Memory B cell (primary cell): ENCODE measurements at places on chromosomes 6 and 20.

- peaks cover 34% of the 10 kb centered on the region for H3K27me3 ChIP-seq
- H3K4me3 ChIP-seq, result no peak within 1 kb of the TSS
Measured at GRCh38 chr20:1993986-1994385, at the start of gene PDYN. TSS of gene PDYN (minus strand) at chr20:1994058. CDS start at chr20:1983084, 10,974 bp downstream.

- H3K27me3 ChIP-seq, result peaks cover 5% of the 10 kb centered on the region
- H3K27ac ChIP-seq, result no peak overlapping the region
- H3K4me3 ChIP-seq, result no peak overlapping the region
Measured at GRCh38 chr6:34914358-34914757, 25.3 kb downstream of the ANKS1A start.

DNA sequence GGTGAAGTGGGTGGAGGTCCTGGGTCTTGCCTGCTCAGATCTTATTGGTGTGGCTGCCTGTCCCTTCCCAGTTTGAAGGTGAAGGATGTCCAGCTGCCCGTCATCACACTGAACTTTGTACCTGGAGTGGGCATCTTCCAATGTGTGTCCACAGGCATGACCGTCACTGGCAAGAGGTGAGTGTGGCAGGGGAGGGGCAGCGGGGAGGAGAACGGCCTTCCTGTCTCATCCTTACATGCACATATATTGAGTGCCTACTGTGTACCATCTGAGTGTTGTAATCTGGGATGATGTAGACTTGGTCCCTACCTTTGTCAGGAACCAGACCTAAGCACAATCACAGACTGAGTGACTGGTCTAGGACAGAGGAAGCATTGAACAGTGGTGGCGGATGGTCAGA is 2.7 kb downstream of the BPIFB6 start:
- H3K4me1 ChIP-seq, result no peaks in the 10 kb centered on the region
- DNase-seq, result no peak
- H3K27ac ChIP-seq, result no peak overlapping the region
- no peaks in the 10 kb centered on the region for H3K36me3 ChIP-seq

DNA sequence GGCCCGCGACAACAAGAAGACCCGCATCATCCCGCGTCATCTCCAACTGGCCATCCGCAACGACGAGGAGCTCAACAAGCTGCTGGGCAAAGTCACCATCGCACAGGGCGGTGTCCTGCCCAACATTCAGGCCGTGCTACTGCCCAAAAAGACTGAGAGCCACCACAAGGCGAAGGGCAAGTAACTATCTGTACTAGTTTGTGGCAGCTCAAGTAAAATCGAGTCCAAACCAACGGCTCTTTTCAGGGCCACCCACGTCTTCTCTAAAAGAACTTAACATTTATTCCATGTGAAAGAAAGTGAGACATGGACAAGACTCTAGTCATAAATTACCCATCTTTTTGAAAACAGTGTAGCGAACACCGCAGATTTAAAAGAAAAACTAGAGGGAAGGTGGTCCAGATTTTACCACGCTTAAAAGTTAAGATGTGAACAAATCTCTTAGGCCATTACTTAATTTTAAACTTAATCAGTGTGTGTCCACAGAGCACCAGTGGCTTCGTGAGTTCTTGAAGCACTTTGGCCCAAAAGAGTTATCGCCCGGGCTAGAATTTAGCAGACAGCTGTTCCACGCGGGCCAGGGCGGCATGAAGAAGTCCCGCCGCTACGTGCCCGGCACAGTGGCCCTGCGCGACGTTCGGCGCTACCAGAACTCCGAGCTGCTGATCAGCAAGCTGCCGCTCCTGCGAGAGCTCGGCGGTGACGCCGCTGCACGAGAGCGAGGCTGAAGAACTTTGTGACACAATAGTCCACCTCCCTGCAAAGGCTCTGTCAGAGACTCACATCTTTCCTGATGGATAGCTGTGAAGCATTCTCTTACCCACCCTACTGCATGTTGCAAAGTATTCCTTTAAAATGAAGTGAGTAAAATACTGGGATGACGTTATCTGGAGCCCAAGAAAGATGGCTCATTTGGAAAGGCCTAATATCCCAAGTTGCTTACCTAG is 113.9 kb upstream of the PRSS16 start:
- no peaks in the 10 kb centered on the region for H3K27me3 ChIP-seq
- H3K4me3 ChIP-seq, result no peak overlapping the region
- H3K4me1 ChIP-seq, result peaks cover 9% of the 10 kb centered on the region
- H3K27ac ChIP-seq, result no peak overlapping the region
- H3K36me3 ChIP-seq, result no peaks in the 10 kb centered on the region
- DNase-seq, result peak; percentile 66

GRCh38 chr20:57557926-57558613 is 2.8 kb upstream of the PCK1 start:
- peaks cover 3% of the 10 kb centered on the region for H3K4me1 ChIP-seq
- no peaks in the 10 kb centered on the region for H3K36me3 ChIP-seq
- H3K4me3 ChIP-seq, result no peak overlapping the region
- no peak for DNase-seq

DNA sequence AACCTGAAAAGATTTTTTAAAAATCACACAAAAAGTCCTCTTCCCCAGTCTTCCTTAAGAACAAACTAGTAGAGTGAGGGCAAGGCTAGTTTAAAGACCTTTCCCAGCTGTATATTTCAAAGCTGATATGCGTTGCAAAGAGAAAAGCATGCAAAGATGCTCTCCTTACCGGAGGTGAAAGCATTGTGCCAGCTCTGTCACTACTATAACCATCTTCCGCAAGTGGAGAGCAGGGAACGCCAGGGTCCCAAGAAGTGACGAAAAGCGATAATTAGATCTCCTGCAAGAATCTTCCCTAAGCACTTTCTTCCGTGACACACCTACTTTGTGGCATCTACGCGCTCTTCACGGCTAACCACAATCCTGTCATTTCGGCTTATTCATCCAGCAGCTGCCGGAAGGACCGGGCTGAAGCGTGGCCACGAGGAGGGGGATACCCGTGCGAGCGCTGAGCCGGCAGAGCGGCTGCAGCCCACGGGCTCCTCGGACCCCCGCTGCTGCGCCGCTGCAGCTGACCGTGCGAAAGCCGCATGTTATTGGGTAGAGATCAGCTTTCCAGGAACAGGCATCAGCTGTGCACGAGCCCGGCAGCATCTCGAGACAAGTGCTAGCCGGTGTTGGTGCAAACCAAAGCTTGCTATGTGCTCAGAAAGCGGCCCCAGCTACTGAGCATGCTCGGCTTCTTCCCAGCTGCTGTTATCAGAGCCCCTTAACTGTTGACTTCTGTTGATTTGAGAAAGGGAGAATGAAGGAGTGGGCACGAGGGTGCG is 57.2 kb upstream of the ARHGAP18 start:
- H3K4me3 ChIP-seq, result peak overlapping the region; percentile 84
- no peak for DNase-seq
- H3K27ac ChIP-seq, result no peak overlapping the region
- peaks cover 6% of the 10 kb centered on the region for H3K4me1 ChIP-seq

- no peak for DNase-seq
- H3K36me3 ChIP-seq, result peaks cover 18% of the 10 kb centered on the region
- peaks cover 15% of the 10 kb centered on the region for H3K4me1 ChIP-seq
- H3K27ac ChIP-seq, result no peak overlapping the region
- H3K4me3 ChIP-seq, result no peak overlapping the region
Measured at GRCh38 chr6:161038229-161039031, 46.9 kb downstream of the MAP3K4 start.

DNA sequence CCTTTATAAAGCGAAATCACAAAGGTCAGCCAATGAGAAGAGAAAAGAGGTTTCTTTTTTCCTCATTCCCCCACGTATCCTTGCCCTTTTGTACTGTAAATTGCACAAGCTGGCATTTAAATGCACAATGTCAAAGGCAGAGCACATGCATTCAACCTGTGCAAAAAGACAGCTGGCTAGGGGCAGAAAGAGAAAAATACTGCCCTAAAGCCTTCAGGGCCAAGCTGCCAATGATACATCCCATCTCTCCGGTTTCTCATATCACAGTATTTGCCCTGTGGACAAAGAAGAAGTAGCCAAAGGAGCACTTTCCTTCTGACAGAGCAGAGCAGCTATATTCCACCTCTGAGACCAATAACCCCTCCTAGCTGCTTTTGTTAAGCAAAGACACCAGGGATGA is 219.2 kb downstream of the TRDN start:
- H3K4me1 ChIP-seq, result no peaks in the 10 kb centered on the region
- H3K27me3 ChIP-seq, result no peaks in the 10 kb centered on the region
- H3K36me3 ChIP-seq, result no peaks in the 10 kb centered on the region
- DNase-seq, result no peak
- H3K4me3 ChIP-seq, result no peak overlapping the region

DNA sequence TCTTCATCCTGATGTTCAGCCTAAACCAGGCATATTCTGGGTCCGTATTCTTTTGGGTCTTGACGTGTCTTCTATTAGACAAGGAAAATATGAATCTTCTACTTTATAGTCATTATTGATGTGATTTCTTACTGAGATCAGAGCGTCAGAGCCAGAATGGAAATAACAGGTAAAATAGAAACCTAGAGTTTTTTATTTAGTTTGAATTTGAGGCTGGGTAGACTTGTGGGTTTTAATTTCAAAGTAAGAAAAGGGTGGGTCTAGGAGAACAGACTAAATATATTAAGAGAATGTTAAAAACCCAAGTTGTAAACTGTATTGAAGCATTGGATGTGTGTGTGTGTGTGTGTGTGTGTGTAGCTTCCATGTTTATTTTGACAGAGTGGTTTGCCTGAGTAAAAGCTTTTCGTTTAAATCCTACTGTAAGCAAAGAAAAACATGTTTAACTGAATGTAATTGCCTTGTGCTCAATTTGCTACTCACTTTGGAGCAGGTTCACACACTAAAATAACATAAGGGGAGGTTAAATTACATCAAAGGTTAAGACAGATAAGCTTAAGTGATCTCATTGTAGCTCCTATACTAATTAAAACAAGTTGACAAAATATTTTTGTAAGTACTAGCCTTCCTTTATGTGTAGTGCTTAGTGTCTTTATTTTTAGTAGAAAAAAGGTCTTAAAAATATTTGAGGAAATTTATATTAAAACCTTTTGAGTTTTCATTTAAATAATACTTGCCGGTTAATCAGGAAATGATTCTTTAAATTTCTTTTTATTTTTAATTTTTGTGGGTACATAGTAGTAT is 17.4 kb downstream of the HECA start:
- H3K27me3 ChIP-seq, result no peaks in the 10 kb centered on the region
- peaks cover 57% of the 10 kb centered on the region for H3K4me1 ChIP-seq
- peaks cover 4% of the 10 kb centered on the region for H3K36me3 ChIP-seq
- peak overlapping the region; percentile 73 for H3K27ac ChIP-seq
- no peak for DNase-seq

DNA sequence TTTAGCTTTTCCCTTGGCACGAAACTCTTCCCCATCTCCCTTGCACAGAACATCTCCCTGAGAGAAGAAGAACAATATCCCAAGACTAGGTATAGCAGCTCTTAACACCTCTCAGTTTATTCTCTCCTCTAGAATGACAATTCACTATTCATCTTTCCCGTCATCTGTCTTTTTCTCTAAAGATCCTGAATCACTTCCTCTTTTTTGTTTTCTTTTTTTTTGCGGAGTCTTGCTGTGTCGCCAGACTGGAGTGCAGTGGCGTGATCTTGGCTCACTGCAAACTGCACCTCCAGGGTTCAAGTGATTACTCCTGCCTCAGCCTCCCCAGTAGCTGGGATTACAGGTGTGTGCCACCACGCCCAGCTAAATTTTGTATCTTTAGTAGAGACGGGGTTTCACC is 574.4 kb upstream of the MAP3K7 start:
- no peak overlapping the region for H3K27ac ChIP-seq
- H3K27me3 ChIP-seq, result no peaks in the 10 kb centered on the region
- H3K36me3 ChIP-seq, result no peaks in the 10 kb centered on the region

GRCh38 chr6:84019141-84019841 is 14.3 kb upstream of the MRAP2 start:
- H3K36me3 ChIP-seq, result no peaks in the 10 kb centered on the region
- no peak for DNase-seq
- H3K4me1 ChIP-seq, result no peaks in the 10 kb centered on the region
- no peak overlapping the region for H3K4me3 ChIP-seq
- no peak overlapping the region for H3K27ac ChIP-seq

DNA sequence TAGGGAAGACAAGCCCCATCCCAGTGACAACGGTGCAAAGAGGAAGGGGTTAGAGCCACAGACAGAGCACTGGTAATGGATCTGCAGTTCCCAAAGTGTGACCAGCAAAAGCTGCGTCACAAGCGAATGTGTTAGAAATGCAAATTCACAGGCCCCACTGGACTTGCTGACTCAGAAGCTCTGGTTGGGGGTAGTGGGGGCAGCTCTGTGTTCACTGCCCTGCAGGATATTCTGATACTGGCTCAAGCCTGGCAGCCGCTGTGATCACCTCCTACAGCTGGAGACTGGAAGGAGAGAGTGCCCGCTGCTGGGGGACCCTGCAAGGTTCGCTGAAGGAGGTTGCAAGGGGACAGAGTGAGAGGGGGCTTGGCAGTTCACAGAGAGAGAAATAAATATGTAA is 179.7 kb upstream of the CDH4 start:
- no peak for DNase-seq
- no peaks in the 10 kb centered on the region for H3K4me1 ChIP-seq
- H3K36me3 ChIP-seq, result no peaks in the 10 kb centered on the region
- H3K27ac ChIP-seq, result no peak overlapping the region
- no peak overlapping the region for H3K4me3 ChIP-seq

- H3K4me1 ChIP-seq, result peaks cover 16% of the 10 kb centered on the region
- no peaks in the 10 kb centered on the region for H3K27me3 ChIP-seq
- peak; percentile 69 for DNase-seq
- no peaks in the 10 kb centered on the region for H3K36me3 ChIP-seq
Measured at GRCh38 chr6:89375427-89376267, 23.1 kb upstream of the UBE2J1 start.

- no peaks in the 10 kb centered on the region for H3K36me3 ChIP-seq
- H3K4me1 ChIP-seq, result no peaks in the 10 kb centered on the region
- no peak overlapping the region for H3K27ac ChIP-seq
- H3K4me3 ChIP-seq, result no peak overlapping the region
- DNase-seq, result no peak
Measured at GRCh38 chr6:34094474-34095135, 51.3 kb downstream of the GRM4 start.

GRCh38 chr6:1607516-1608221 is 2.0 kb upstream of the FOXC1 start:
- no peaks in the 10 kb centered on the region for H3K36me3 ChIP-seq
- peak overlapping the region; percentile 71 for H3K4me3 ChIP-seq
- peaks cover 36% of the 10 kb centered on the region for H3K27me3 ChIP-seq
- DNase-seq, result peak; percentile 16
- H3K27ac ChIP-seq, result peak overlapping the region; percentile 70
- peaks cover 30% of the 10 kb centered on the region for H3K4me1 ChIP-seq

- no peaks in the 10 kb centered on the region for H3K36me3 ChIP-seq
Measured at GRCh38 chr6:100173211-100173610, 179.2 kb upstream of the MCHR2 start.

DNA sequence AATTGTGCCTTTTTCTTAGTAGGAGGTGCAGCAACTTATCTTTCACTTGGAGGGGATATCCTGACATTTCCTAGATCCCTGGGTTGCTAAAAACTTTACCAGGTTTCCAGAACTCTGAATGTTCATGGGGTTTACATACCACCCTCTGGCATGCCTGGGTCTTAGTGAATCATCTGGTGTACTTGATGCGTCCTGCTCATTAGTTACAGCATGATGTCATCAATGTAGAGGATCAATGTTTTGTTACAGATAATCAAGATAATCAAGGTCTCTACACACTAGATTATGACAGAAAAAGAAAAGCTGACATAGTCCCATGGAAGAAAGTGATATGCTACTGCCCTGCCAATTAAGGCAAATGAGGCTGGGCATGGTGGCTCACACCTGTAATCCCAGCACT is 27.0 kb downstream of the FITM2 start:
- H3K27ac ChIP-seq, result no peak overlapping the region
- peaks cover 4% of the 10 kb centered on the region for H3K27me3 ChIP-seq
- DNase-seq, result no peak
- H3K36me3 ChIP-seq, result peaks cover 14% of the 10 kb centered on the region
- H3K4me1 ChIP-seq, result peaks cover 3% of the 10 kb centered on the region

GRCh38 chr6:4804095-4804494 is 27.9 kb downstream of the CDYL start:
- no peak for DNase-seq
- H3K27ac ChIP-seq, result peak overlapping the region; percentile 53
